ENCODE measurements at places on chromosomes 6 and 20.

DNA sequence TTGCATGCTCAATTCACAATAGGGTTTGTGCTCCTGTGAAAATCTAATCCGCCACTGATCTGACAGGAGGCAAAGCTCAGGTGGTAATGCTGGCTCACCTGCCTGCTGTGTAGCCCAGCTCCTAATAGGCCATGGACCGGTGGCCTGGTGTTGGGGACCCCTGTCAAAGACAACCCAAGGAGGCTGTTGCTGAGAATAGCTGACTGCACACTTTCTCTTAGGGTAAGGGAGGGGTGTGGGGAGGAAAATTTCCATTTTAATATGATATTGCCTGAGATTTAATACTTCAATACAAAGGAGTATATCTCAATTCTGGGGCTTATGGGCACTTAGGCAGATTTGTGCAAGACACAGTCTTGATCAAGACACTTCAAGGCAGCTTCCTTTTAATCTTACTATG lies 105.8 kb downstream of the ALDH8A1 start:
- no peak overlapping the region for H3K27ac ChIP-seq
- H3K27me3 ChIP-seq: no peaks in the 10 kb centered on the region
- H3K36me3 ChIP-seq: no peaks in the 10 kb centered on the region
- H3K4me1 ChIP-seq: no peaks in the 10 kb centered on the region
- H3K4me3 ChIP-seq: no peak overlapping the region

- no peak for DNase-seq
- H3K4me1 ChIP-seq: peaks cover 12% of the 10 kb centered on the region
- no peak overlapping the region for H3K4me3 ChIP-seq
- H3K36me3 ChIP-seq: no peaks in the 10 kb centered on the region
- H3K27me3 ChIP-seq: no peaks in the 10 kb centered on the region
Observed at GRCh38 chr20:62147528-62147927, 4.0 kb downstream of the SS18L1 start.

GRCh38 chr6:108928650-108929049 lies 80.4 kb downstream of the ARMC2 start:
- H3K27me3 ChIP-seq: no peaks in the 10 kb centered on the region
- H3K27ac ChIP-seq: no peak overlapping the region
- no peak overlapping the region for H3K4me3 ChIP-seq
- H3K36me3 ChIP-seq: no peaks in the 10 kb centered on the region
- no peaks in the 10 kb centered on the region for H3K4me1 ChIP-seq
- DNase-seq: no peak

DNA sequence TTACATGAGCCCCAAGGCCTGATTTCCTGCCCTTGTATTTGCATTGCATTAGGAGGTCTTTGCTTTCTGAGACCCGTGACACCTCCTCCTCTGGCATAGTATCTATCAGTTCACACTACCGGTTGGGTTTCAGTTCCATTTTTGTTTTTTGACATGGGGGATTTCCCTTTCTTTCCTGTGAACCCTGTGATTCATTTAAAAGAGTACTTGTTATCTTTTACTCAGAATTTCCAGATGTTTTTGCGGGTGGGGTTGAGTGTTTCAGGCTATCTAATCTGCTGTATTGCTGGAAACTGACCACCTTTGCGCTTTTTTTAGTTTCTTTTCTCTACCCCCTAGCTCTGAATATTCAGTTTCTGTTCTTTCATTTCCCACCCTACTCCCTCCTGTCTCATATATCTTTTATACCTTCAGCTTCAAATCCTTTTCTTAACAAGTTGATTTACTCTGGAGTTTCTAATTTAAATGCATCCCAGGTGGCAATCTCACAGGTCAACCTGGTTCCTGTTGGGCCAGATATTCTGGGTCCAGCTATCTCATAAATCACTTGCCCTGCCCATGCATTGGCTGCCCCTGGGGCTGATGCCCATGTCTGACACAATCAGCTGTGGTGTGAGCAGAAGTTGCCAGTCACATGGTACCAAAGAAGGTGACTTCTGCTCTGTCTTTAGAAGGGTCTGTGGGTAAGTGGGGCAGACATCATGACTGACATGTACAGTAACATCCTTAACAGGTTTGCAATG lies 14.3 kb upstream of the NCOA3 start:
- H3K27ac ChIP-seq: peak overlapping the region; percentile 6
- H3K4me3 ChIP-seq: no peak overlapping the region
- H3K36me3 ChIP-seq: no peaks in the 10 kb centered on the region

- H3K4me1 ChIP-seq: no peaks in the 10 kb centered on the region
- no peak overlapping the region for H3K27ac ChIP-seq
- no peak overlapping the region for H3K4me3 ChIP-seq
- H3K36me3 ChIP-seq: no peaks in the 10 kb centered on the region
- DNase-seq: no peak
Observed at GRCh38 chr6:124008000-124008987, 204.6 kb downstream of the NKAIN2 start.

DNA sequence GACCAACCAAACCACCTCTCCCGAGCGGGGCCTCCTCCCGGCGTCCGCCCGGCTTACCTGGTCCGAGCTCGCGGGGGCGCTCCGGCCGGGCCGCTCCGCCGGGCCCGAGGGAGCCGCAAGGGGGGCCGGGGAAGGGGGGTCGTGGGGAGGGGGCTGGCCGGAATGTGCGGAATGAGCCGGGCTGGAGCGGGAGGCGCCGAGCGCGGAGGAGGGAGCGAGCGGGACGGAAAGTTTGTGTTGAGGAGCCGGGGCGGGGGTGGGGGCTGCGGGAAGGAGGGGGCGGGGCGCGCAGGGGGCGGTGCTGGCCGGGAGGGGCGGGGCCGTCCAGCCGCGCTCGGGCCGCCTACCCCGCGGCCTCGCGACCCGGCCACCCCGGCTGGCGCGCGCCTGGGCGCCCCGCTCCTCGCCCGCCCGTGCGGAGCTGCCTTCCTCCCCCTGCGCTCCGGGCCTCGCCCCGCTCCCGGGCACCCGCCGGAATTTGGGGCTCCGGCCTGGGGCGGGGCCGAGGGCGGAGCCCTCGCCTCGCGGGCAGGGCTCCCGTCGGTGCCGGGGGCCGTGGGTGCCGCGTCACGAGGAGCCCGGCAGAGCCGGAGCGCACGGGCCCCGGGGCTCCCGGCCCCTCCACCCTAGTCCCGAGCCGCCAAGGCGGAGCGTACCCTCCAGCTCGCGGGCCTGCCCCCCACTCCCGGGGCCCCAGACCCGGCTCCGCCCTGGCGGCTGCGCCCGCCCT lies at the start of gene TEAD3:
Gene TEAD3 (minus strand): TSS at position 239 of the 730 bp plus-strand sequence.
- H3K27me3 ChIP-seq: peaks cover 11% of the 10 kb centered on the region
- DNase-seq: peak; percentile 74
- peaks cover 46% of the 10 kb centered on the region for H3K4me1 ChIP-seq
- H3K36me3 ChIP-seq: no peaks in the 10 kb centered on the region

- H3K27ac ChIP-seq: no peak overlapping the region
- no peaks in the 10 kb centered on the region for H3K4me1 ChIP-seq
- H3K36me3 ChIP-seq: no peaks in the 10 kb centered on the region
- no peaks in the 10 kb centered on the region for H3K27me3 ChIP-seq
- no peak for DNase-seq
Observed at GRCh38 chr6:122153557-122153956, 245.9 kb upstream of the HSF2 start.

DNA sequence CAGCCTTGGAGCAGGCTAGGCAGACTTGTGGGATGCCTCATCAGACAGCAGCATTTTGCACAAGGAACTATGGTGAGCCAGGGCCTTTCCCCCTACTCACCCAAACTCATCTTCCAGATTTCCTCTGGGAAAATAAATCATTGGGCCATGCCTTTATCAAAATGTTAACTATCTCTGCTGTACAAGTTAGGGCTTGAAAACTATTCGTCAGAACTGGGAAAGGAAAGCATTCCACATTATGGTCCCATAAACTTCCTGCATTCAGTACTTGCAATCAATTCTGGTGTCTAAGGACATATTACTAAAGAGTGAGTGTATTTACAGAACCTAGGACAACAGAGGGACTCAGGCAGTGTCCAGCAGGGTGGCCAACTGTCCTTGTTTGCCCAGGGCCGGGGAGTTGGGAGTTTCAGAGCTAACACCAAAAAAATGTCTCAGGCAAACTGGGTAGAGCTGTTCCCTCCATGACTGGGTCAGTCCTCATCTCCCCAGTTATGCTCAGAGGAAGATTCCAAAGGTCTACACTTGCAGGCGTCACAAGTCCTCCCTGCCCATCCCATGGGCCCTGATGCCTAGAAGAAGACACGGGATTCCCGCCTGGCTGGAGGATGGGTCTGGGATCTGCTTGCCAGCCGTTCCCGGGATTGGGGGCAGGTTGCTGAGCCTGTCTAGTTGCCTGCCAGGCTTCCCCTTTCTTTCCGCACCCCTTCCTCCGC lies 72.2 kb downstream of the SLC22A3 start:
- no peaks in the 10 kb centered on the region for H3K36me3 ChIP-seq
- peak overlapping the region; percentile 76 for H3K27ac ChIP-seq
- H3K4me3 ChIP-seq: no peak overlapping the region
- DNase-seq: no peak

GRCh38 chr6:137084090-137084489 lies 39.3 kb upstream of the IL20RA start:
- H3K27ac ChIP-seq: no peak overlapping the region
- DNase-seq: no peak
- H3K27me3 ChIP-seq: no peaks in the 10 kb centered on the region
- no peaks in the 10 kb centered on the region for H3K4me1 ChIP-seq
- H3K36me3 ChIP-seq: no peaks in the 10 kb centered on the region

DNA sequence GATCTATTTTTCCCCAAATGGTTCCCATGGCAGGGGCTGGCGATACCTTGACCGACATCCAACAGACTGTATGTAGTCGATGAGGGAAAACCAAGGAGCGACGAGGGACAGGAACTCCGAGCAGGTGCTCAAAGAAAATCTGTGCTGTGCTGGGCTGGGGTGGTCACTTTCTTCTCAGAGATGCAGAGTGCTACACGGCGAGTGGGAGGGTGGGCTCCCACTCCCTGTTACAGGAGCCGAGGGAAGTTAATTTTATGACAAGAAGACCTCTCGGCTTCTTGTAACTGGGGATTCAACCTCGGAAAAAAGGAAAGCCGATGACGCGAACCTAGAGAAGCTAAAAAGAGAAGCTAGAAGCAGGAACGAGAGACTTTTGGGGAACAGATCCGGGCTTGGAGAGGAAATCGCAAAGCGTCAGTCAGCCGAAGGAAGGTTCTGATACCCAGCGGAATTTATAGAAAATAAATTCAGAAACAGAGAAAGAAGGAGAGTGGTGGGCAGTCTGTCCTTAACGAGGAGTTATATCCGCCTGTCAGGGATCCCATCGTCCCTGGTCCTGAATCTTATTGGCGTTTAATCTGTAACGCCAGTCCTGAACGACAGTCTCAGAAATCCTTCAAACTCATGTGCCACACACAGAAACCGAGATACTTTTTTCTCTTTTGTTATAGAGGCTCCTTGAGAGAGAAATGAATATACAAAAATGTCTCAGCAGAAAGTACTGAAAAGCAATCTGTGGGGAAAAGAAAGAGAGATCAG lies 84.6 kb upstream of the ZNF322 start:
- H3K4me3 ChIP-seq: no peak overlapping the region
- H3K27me3 ChIP-seq: peaks cover 56% of the 10 kb centered on the region
- H3K36me3 ChIP-seq: no peaks in the 10 kb centered on the region
- no peak for DNase-seq
- H3K27ac ChIP-seq: no peak overlapping the region

DNA sequence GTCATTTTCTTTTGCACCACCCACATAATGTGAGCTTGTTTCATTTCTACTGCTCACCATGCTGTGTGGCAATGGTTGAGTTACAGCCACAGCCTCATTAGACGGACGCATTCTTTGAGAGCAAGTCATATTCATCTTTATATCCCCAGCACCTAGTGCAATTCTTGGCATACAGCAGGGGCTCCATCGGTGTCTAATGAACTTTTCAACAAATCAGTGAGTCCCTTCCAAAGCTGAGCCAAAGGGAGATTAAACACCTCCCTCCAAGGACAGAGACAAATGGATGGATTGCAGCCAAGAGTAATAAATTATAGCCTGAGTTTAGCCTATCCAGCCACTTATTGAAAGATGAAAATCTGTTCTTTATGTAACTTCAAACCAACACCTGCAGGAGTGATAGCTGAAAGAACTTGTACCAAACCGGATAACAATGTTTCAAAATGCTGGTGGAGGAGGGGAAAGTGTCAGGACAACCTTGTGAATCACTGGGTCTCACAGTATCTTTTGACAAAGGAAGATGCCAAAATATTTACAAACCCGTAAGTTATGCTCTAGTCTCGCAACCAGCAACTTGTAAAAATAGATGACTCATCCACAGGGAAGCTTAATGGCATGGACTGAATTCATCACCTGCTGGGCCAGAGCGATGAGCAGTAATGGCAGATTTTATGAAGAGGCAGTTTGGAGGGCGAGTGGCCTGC lies 139.0 kb downstream of the PXDC1 start:
- peak overlapping the region; percentile 12 for H3K27ac ChIP-seq
- H3K4me3 ChIP-seq: no peak overlapping the region
- no peaks in the 10 kb centered on the region for H3K36me3 ChIP-seq
- no peak for DNase-seq
- no peaks in the 10 kb centered on the region for H3K27me3 ChIP-seq

DNA sequence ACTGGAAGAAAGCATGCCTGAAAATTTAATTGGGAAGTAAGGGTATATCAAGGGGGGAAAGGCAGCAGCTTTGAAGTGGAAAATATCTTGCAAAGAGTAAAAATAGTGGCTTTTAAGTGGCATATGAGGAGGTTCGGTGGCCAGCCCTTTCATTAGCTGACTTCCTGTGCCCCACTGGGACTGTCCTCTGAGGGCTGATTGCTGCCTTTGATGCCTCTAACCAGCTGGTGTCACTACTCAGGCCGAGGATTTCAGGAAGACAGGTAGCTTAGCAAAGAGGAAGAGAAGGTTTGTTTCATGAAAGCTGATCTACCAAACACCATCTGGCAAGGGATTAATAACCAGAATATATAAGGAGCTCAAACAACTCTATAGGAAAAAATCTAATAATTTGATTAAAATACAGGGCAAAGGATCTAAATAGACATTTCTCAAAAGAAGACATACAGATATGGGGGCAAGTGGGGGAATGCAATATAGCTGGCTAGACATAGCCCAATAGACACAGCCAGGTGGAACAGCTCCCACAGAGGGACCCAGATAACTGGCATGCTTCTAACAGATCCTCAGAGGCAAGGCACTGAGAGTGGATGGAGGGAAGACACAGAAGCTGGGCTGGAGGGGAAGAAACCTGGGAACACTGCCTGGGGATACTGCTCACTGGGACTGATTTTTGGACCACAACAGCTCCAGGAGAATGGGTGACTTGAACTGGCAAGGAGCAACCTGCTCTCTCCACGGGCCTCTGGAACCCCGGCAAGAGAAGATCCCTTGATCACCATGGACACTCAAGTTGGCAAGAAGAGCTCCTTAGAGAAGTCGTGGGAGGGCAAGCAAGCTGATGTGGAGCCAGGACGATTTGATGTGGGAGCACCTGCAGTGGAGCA lies 33.2 kb downstream of the CCN2 start:
- no peak for DNase-seq
- no peak overlapping the region for H3K4me3 ChIP-seq
- peaks cover 3% of the 10 kb centered on the region for H3K27me3 ChIP-seq
- H3K4me1 ChIP-seq: no peaks in the 10 kb centered on the region
- H3K36me3 ChIP-seq: no peaks in the 10 kb centered on the region

- no peaks in the 10 kb centered on the region for H3K36me3 ChIP-seq
- H3K27me3 ChIP-seq: no peaks in the 10 kb centered on the region
- H3K4me1 ChIP-seq: no peaks in the 10 kb centered on the region
- DNase-seq: no peak
- H3K4me3 ChIP-seq: no peak overlapping the region
Observed at GRCh38 chr6:103081876-103082630, 1688.5 kb downstream of the GRIK2 start.

Data from transverse colon (tissue), 4 donors.